ENCODE measurements at places on chromosomes 12 and 14. TPM values are rescaled to one million over a fixed set of nuclear protein-coding genes. Genes with fewer than 3 reads are reported as not detected.
A peak's percentile ranks its signal among the peaks of the same experiment; 100 is the strongest.

GRCh38 chr12:97541366-97541765 lies 78.8 kb downstream of the RMST start:
- DNase-seq, result no peak

GRCh38 chr12:29844667-29845066 lies 60.9 kb upstream of the TMTC1 start:
- no peak for DNase-seq

GRCh38 chr12:106831699-106832098 lies 57.2 kb downstream of the RIC8B start:
- no peak for DNase-seq

DNA sequence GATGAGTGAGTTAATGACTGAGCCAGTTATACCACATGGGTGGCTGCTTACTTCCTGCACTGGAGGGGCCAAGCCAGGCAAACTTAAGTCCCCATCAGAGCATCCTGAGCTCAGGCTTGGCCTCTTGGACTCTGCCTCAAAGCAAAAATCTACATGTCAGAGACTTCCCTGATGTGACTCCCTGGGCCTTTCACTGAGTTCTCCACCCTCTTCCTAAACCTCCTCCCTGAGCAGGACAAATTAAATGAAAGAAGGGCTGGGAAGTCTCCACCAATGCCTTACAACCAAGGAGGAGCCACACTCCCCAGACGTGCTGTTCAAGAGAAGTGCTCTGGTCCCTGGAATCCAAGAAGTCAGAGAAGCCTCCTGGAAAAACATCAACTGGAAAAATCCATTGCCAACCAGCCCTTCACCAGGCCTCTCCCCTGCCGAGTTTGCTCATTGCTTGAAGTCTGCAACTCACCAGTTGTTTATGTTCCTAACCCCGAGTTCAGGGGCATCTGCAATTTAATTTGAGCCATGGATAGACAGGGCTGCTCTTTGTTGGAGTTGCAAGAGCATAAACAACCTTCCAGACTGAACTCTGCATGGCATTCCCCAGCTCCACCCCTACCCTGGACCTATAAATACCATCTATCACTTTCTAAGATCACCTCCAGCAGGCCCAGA lies 160.5 kb downstream of the ANO2 start:
- no peak for DNase-seq

DNA sequence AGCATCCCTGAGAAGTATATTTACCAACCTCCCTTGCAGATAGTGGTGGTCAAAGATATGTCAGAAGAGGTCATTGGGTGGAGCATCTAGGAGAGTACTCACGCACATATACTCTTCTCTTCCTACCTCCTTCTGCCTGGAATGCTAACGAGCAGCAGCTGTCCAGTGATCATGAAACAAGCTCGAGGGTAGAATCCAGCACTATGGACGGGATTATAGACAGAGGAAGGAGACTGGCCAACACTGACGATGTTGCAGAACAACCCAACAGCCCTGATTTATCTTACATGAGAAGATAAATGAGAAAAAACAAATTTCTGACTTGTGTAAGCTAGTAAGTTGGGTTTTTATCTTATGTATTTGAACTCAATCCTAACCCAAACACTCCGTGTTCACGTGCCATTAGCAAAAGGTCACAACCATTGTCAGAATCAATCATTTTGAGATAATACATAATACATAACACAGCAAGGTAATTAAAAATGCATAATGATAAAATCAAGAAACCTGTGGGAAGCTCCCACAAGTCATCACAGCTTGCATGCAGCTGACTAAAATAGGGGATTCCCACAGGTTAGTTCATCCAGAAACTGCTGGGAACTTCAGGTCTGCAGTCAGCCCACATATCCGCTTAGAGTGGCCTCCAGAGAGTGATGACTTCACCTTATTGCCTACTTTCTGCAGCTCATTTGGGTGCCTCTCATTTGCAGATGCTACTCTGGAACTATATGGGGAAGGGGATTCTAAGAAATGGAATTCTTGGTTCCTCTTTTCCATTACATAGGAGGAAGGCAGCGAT lies 36.3 kb upstream of the STK38L start:
- no peak for DNase-seq

GRCh38 chr14:79225815-79226214 lies 985.5 kb downstream of the DIO2 start:
- no peak for DNase-seq

GRCh38 chr12:80262346-80262745 lies 163.0 kb downstream of the OTOGL start:
- DNase-seq, result no peak

GRCh38 chr14:64504897-64505794 lies 576 bp downstream of the ZBTB1 start:
- peak; percentile 94 for DNase-seq

- DNase-seq, result no peak
Observed at GRCh38 chr14:73787486-73788316, 63.9 kb upstream of the PTGR2 start.

- DNase-seq, result peak; percentile 68
Observed at GRCh38 chr12:114799574-114800487, 115.9 kb upstream of the TBX3 start.

DNA sequence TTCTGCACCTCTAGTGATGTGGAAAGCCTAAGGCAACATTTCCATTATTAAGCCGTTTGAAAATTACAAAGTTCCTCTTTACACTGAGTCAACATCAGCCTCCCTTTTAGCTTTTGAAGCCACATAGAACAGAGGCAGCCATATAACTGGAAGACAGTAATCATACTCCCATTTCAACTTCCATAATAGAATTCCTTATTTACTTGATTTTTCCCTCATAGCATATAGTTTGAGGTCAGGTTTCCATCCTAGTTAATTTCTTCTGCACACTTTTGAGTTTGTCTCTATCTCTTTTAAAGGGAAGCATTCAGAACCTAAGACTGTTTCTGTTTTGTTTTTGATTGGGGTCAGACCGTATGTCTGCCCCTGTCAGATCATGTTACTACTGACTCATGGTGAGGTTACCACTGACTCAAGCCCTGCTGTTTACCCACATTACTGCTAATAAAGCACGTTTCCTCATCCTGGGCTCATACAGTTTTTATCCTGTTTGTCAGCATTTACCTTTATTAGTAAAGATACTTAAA lies 161.0 kb downstream of the SLC38A4 start:
- no peak for DNase-seq

- no peak for DNase-seq
Observed at GRCh38 chr14:105126981-105127329, 41.6 kb downstream of the JAG2 start.

MANSC4 gene
- not detected for total RNA-seq

ANG gene
- 46.1 TPM for total RNA-seq

CCDC184 gene
- 1.0 TPM for total RNA-seq

PROX2 gene
- total RNA-seq, result not detected

KRT80 gene
- total RNA-seq, result 3.1 TPM

RNASE11 gene
- total RNA-seq, result not detected

CHGA gene
- 0.46 TPM for total RNA-seq

All from upper lobe of left lung (tissue), 6 donors.